ENCODE measurements at places on chromosomes 12 and 14. TPM values are rescaled to one million over a fixed set of nuclear protein-coding genes. Genes with fewer than 3 reads are reported as not detected.

GRCh38 chr14:99841436-99842071 lies 48.3 kb downstream of the EML1 start:
- no peak overlapping the region for H3K27ac ChIP-seq
- no peak overlapping the region for H3K4me3 ChIP-seq
- no peaks in the 10 kb centered on the region for H3K36me3 ChIP-seq
- no peaks in the 10 kb centered on the region for H3K4me1 ChIP-seq
- DNase-seq: no peak
- peaks cover 5% of the 10 kb centered on the region for H3K27me3 ChIP-seq

- H3K4me1 ChIP-seq: peaks cover 10% of the 10 kb centered on the region
- no peak overlapping the region for H3K4me3 ChIP-seq
- H3K36me3 ChIP-seq: no peaks in the 10 kb centered on the region
- no peaks in the 10 kb centered on the region for H3K27me3 ChIP-seq
These were observed 7.2 kb downstream of the CPNE8 start for GRCh38 chr12:38898001-38898684.

Gene C2CD5
- 28.3 TPM for total RNA-seq

GRCh38 chr14:49732896-49733295 lies 35.1 kb upstream of the KLHDC2 start:
- no peak overlapping the region for H3K27ac ChIP-seq
- H3K27me3 ChIP-seq: no peaks in the 10 kb centered on the region
- no peaks in the 10 kb centered on the region for H3K4me1 ChIP-seq
- peaks cover 43% of the 10 kb centered on the region for H3K36me3 ChIP-seq

GRCh38 chr12:132289356-132290202 lies 39.8 kb downstream of the GALNT9 start:
- no peaks in the 10 kb centered on the region for H3K36me3 ChIP-seq
- H3K27ac ChIP-seq: no peak overlapping the region
- no peak overlapping the region for H3K4me3 ChIP-seq
- no peak for DNase-seq
- peaks cover 63% of the 10 kb centered on the region for H3K27me3 ChIP-seq

Gene RGS6
- total RNA-seq: 0.93 TPM

GRCh38 chr14:103130965-103131364 lies 7.7 kb downstream of the TNFAIP2 start:
- peak overlapping the region; percentile 3 for H3K27ac ChIP-seq
- H3K36me3 ChIP-seq: peaks cover 61% of the 10 kb centered on the region
- no peak for DNase-seq
- H3K27me3 ChIP-seq: no peaks in the 10 kb centered on the region
- no peak overlapping the region for H3K4me3 ChIP-seq
- peaks cover 52% of the 10 kb centered on the region for H3K4me1 ChIP-seq

GRCh38 chr12:110591451-110592051 lies 8.4 kb upstream of the PPTC7 start:
- no peak overlapping the region for H3K4me3 ChIP-seq
- no peaks in the 10 kb centered on the region for H3K27me3 ChIP-seq
- H3K36me3 ChIP-seq: no peaks in the 10 kb centered on the region

Gene IRAK3
- total RNA-seq: 7.7 TPM

Gene PTGDR
- 0.93 TPM for total RNA-seq

GRCh38 chr12:30913323-30913722 lies 13.2 kb upstream of the TSPAN11 start:
- H3K36me3 ChIP-seq: no peaks in the 10 kb centered on the region
- H3K27me3 ChIP-seq: no peaks in the 10 kb centered on the region
- no peak overlapping the region for H3K4me3 ChIP-seq
- H3K27ac ChIP-seq: no peak overlapping the region

Gene LRP1-AS
- not detected for total RNA-seq

GRCh38 chr14:93778453-93778852 lies 9.8 kb downstream of the PRIMA1 start:
- DNase-seq: no peak
- no peaks in the 10 kb centered on the region for H3K4me1 ChIP-seq
- H3K27me3 ChIP-seq: no peaks in the 10 kb centered on the region
- no peak overlapping the region for H3K4me3 ChIP-seq

DNA sequence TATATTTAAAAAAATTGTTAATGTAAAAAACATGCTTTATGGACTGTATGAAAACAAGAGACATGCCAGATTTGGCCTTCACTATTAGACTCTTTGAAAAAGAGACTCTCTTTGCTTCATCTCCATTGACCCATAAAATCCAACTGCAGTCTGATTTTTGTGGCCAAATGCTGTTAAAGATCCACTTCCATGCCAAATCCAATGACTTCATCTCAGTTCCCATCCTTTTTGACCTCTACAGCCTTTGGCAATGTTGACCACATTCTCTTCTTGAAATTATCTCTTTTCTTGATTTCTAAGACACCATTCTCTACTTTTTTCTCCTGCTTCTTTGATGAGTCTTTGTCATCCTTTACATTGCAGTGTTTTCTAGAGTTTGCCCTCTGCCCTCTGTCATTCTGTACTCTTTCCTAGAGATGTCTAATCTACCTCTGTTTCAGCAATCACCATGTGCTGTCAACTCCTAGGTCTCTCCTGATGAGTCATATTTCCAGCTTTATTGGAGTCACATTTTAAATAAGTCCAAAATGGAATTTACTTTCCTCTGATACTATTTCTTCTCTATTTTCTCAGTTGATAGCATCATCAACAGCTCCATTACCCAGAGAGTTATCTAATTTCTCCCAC lies 2.4 kb downstream of the TMPRSS12 start:
- no peaks in the 10 kb centered on the region for H3K27me3 ChIP-seq
- no peak overlapping the region for H3K4me3 ChIP-seq
- no peak for DNase-seq
- no peaks in the 10 kb centered on the region for H3K36me3 ChIP-seq
- no peak overlapping the region for H3K27ac ChIP-seq

DNA sequence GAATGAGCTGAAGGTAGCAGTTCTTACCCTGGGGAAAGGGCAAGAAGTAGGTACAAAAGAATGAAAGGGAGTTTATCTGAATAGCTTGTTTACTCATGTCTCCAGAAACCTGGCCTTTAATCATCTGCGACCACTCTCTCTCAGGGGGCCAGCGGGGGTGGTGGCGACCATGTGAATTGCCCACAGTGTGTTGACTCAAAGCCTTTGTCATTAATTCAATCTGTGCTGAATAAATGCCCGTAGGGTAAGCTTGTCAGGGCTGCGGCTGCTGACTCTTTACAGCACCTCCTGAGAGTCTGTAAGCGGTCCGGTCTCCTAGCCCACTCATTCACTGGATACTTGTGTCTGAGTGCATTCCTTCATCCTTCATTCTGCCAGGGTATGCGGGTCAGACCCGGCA lies 874.4 kb downstream of the SLC6A15 start:
- H3K36me3 ChIP-seq: no peaks in the 10 kb centered on the region
- no peaks in the 10 kb centered on the region for H3K27me3 ChIP-seq
- no peak overlapping the region for H3K4me3 ChIP-seq

DNA sequence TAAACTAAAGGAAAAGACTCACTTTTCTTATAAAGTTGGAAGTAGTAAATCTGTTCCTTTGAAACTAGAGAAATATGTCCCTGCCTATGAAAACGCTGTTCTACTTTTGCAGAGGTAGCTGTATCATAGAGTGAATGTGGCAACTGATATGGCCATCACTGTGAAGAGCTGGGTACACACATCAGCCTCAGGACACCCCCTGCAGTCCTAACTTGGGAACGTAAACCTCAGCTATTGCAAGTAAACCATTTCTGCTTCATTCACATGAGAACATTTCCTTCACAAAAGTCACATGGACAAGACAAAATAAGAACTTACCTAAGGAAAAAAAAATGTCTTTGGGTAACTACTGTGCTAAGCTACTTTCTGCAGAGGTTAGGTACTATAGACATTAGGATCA lies 233.3 kb upstream of the PPFIA2 start:
- H3K4me1 ChIP-seq: no peaks in the 10 kb centered on the region
- no peaks in the 10 kb centered on the region for H3K36me3 ChIP-seq
- no peak overlapping the region for H3K27ac ChIP-seq
- H3K27me3 ChIP-seq: no peaks in the 10 kb centered on the region
